ENCODE measurements at places on chromosomes 7 and 10.
A peak's percentile ranks its signal among the peaks of the same experiment; 100 is the strongest.

GRCh38 chr7:29197916-29198315 lies 3.3 kb downstream of the CHN2 start:
- DNase-seq, result no peak

DNA sequence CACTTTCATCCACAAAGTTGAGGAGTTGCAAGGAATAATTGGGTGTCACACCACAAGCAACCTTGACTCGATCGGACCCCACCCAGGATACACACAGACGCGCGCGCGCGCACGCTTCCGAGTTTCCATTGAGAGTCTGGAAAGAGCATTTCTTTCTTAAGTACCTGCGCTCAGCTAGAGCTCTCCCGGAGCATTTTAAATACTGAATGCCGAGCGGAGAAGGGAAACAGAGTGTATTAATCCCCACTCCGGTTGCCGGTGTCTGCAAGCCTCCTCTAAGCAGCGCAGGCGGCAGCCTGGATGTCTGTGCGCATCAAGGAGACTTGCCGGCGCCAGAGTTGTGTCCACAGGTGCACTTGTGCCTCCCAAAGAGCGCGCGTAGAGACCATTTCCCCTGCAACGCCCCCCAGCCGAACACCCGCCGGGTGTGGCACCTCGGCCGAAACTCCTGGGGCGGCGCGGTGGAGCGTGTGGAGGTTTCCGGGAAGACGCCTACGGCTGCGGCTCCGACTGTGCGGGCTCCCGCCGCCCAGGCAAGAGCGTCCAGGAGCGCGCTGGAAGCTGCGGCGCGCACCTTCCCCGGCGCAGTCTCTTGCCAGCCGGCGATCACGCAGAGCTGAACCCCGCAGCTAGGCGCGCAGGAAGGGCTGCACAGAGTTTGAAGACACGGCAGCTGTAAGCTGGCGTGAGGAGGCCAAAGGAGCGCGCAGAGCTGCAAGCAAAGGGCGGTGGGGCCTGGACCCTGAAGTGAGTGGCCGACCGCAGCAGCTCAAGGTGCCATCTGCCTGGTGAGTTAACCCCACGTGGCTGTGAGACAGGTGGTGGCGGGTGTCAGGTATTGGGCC lies 1.1 kb upstream of the FEZF1 start:
- DNase-seq, result no peak

GRCh38 chr7:30920584-30921539 lies 9.2 kb downstream of the AQP1 start:
- DNase-seq, result peak; percentile 89

DNA sequence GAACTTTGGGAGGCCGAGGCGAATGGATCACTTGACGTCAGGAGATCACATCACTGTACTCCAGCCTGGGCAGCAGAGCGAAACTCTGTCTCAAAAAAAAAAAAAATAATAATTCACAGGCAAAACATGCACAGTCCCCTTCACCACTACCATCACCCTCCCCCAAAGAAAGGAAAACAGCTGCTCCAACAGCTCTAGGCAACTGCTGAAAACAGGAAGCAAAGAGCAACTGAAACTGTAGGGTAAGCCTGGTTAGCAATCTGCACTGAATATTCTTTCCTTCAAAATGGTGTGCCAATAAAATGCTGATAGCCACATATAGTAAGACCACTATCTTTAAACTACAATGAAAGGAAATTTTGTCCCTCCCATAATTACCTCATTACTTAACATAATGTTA lies 11.8 kb downstream of the NT5C2 start:
- DNase-seq, result no peak

DNA sequence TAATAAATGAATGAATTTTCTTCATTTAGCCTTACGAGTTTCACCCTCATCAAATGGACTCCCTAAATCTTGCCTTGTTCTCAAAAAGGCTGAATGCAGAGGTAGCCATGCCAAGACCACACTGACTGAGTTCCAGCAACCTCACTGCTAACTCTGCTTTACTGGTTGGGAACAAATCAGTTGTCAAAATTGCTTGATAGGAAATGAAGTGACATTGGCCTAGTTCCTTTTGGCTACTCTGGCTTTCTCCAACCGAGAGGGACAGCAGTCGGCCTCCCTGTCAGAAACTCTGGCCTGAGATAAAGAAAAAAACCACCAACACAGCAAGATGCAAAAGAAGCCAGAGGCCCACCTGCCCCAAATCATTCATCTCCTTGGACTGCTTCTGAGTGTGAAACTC lies 87.0 kb downstream of the PPP1R3C start:
- DNase-seq, result no peak

DNA sequence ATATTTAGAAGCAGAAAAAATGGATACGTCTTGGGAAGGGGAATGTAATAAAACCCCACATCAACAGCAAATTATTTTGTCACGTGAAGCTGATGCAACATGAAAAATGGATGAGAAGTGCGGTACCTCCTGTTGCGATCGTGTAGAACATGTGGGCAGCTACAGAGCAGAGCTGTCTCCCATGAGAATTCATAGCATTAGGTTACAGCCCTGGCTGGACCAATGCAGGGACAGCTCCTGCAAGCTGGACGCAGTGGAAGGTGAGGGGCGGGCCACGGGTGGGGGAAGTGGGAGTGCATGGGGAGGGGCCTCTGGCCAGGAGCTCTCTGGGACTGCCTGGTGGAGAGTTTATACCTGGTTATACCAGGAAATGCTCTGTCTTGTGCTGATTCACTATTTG lies 120.3 kb downstream of the GATA3 start:
- DNase-seq, result no peak

DNA sequence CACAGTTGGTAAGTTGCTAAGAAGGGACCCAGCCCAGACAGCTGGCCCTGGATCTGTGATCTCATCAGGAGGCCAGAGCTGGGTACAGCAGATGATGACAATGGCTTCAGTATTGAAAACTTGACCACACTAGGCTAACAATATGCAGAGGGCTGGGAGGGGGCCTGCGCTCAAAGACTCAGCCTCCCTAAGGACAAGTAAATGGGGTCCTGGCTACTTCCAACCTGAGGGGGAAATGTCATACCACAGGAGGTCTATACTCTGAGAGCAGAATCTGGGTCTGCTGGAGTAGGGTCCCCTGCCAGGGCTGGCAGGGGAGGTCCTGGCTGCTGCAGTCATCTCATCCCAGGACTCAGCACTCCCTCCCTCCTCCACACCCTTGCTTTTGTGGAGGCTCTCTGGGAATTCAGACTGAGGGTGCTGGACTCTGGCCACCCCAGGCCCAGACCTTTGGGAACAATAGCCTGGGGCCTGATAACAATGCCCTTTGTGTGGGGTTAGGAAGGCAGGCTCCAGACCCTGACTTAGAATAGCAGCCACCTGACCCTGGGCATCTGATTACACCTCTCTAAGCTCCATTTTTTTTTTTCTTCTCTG lies 1.4 kb downstream of the FXYD4 start:
- no peak for DNase-seq

DNA sequence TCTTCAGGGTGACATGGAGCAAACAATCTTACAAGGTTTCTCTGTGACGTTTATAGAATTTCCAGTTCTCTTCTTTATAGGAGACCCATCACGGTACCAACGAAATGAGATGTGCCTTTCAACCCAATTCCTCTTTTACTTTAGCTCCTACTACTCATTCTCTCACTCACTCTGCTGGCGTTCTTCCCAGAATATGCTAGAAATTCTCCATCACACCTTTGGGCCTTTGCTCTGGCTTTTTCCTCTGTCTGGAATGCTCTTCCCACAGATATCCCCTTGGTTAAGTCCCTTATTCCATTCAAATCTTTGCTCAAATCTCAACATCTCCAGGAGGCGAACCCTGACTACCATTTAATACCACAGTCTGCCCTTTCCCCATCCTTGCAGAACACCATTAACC lies 39.0 kb downstream of the SEMA3C start:
- DNase-seq, result no peak

DNA sequence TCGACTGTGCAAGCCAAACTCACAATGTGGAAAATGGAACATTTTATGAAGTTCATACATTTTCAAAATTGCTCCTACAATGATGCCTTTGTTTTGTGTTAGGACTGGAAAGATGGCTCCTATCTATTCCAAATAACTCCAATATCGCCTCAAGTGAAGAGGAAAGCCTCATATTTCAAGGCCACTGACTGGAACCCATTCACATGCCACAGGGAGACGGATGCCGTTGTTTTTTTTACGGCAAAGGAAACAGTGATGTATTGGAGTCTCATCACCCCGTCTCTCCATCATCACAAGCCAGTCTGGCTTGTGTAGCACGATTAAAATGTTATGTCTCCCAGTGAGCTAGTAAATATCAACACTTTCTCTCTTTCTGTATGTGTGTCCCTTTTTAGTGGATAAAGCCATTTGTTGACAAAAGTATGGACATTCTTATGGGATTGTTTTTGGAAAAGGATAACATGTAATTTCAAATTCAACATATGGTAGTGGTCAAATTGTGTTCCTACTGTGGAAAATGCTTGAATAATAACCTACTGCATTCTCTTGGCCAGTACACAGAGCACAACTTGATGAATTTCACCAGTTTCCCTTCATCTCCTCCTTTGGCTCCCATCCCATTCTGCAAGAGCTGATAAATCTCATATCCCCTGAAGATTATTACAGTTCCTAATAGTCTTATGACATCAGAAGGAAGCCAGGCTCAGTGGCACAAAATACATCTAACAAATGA lies 109.5 kb upstream of the PITRM1 start:
- DNase-seq, result no peak

- DNase-seq, result no peak
Observed at GRCh38 chr7:134071355-134072331, 55.5 kb upstream of the LRGUK start.

DNA sequence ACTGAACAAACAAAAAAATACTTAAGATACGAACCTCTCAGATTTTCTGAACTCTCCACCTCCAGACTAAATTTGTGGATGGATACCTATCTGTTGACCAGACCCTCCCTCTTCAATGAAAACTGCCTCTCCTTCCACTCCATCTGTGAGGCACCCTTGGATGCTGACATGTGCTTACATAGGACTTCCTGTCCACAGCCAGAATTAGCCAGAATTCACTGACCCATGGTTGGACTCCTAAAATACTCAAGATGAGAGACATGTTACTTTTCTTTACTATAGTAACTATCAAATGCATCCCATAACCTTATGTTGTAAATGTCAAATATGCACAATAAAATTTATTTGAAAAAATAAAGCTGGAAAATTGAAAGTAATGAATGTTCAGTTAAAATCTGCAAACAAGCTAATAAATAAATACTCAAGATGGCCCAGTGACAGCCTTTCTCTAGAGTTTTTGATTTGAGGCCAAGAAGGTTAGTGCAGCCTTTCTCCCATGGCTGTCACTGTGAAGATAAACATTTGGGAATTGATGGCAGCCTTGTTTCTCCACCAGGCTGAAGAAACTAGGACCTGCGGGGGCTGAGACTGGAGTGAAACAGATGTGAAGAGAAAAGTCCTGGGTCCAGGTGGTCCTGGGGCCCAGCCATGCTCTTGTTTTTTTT lies 287.0 kb downstream of the ZEB1 start:
- DNase-seq, result no peak

GRCh38 chr7:27840313-27840712 lies 100.4 kb downstream of the TAX1BP1 start:
- no peak for DNase-seq

DNA sequence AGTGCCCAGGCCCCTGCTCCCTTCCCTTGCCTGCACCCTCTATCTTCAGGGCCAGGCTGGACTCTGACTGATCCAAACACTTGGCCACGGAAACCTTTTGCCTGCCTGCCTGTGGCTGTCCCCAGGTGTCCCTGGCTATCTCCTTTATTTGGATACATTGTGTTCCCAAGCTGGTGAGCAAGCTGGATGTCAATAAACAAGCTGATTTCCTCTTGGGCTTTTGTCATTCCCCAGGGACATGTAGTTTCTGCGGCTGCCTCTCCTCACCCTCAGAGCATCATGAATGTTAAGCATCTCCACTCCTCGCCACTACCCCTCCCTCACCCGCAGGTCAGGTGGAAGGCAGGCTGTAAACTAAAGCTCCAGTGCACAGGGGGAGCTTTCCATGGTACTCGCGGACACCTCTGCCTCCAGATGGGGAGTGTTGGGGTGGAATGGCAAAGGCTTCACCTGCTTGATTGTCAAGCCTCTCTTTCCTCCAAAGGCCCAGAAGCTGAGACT lies 6.9 kb downstream of the GHRHR start:
- DNase-seq, result no peak

DNA sequence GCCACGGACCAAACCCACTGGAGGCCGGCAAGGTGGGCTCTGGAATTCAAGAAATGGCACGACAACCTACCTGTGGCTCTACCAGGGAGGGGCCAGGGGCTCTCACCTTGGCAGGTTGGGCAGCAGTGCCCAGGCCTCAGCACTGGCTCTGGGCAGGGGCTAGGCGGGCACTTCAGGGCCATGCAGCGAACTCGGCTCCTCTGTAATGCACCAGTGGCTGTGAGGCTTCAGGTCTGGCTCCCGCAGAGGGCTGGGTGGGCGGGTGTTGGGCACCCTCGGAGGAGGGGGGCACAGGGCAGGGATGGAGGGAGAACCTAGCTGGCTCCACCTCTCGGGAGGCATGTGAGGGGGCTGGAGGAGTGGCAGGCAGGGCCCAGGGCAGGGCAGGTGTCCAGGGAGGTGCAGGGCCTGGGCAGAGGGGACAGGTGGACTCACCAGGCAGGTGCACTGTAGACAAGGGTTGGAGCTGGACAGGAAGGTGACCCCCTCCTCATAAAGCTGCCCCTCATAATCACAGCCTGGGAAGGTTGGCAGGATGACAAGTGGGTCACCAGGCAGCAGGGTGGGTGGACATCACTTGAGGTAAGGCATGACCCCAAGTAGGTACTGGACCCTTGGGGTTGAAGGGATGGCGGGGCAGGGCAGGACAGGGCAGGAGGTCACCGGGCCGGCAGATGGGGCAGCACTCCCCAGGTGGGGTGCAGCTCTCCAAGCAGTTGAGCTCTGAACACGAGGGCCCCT lies 6.7 kb downstream of the KCP start:
- peak; percentile 64 for DNase-seq

GRCh38 chr10:100723180-100723579 lies 22.2 kb upstream of the PAX2 start:
- DNase-seq, result peak; percentile 28

- DNase-seq, result no peak
Observed at GRCh38 chr10:127940866-127941640, 34.1 kb downstream of the PTPRE start.

DNA sequence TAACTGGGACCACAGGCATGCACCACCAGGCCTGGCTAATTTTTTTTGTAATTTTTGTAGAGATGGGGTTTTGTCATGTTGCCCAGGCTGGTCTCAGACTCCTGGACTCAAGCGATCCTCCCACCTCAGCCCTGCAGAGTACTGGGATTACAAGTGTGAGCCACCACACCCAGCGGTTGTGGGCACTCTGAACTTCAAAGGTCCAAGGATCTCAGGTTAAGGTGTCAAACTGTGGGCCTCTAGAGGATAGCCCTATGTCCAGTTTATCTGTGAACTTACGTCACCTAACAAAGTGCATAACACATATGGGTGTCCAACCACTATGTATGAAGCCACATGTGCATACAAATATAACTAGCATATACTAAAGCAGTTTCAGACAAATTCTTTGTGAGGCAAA lies 3.2 kb upstream of the IL2RA start:
- DNase-seq, result peak; percentile 37

DNA sequence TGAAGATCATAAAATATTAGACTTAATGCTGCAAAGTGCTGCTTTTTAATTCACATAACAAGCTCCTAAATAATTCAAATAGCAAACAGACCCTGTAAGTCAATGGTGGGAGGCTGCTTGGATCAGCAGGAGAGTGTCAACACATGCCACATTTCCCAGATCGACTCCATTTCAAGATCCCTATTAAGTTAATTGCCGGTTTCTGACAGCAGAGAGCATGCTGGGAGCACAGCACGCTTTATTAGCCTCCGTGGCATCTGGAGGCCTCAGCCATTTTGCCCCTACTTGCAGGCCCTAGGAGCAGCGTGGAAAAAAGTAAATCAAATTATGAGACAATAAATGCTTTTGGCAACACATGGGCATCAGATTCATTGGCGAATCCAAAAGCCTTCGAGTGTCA lies 201.0 kb downstream of the EMX2 start:
- DNase-seq, result no peak

- DNase-seq, result no peak
Observed at GRCh38 chr10:131972474-131973071, 9.2 kb downstream of the BNIP3 start.

Measured in mesenteric fat pad (tissue), 1 donor.